ENCODE measurements at places on chromosomes 11 and 22.

- DNase-seq = no peak
Measured at GRCh38 chr22:42695294-42695693, 25.4 kb downstream of the A4GALT start.

GRCh38 chr11:39239553-39239952, 2219.9 kb downstream of the LRRC4C start:
- no peak for DNase-seq

- DNase-seq = no peak
Measured at GRCh38 chr11:85695546-85695945, 9.6 kb upstream of the CCDC89 start.

- DNase-seq = no peak
Measured at GRCh38 chr11:98559961-98560360, 460.8 kb upstream of the CNTN5 start.

GRCh38 chr11:47278058-47278457, 8.1 kb downstream of the MADD start:
- DNase-seq = no peak

GRCh38 chr22:31614781-31615490, 47.1 kb downstream of the PISD start:
- no peak for DNase-seq

- DNase-seq = no peak
Measured at GRCh38 chr11:83249972-83250593, 36.1 kb downstream of the CCDC90B start.

- DNase-seq = no peak
Measured at GRCh38 chr11:3101921-3102640, 44.9 kb upstream of the CARS1 start.

GRCh38 chr11:79331203-79331901, 109.5 kb downstream of the TENM4 start:
- DNase-seq = no peak

DNA sequence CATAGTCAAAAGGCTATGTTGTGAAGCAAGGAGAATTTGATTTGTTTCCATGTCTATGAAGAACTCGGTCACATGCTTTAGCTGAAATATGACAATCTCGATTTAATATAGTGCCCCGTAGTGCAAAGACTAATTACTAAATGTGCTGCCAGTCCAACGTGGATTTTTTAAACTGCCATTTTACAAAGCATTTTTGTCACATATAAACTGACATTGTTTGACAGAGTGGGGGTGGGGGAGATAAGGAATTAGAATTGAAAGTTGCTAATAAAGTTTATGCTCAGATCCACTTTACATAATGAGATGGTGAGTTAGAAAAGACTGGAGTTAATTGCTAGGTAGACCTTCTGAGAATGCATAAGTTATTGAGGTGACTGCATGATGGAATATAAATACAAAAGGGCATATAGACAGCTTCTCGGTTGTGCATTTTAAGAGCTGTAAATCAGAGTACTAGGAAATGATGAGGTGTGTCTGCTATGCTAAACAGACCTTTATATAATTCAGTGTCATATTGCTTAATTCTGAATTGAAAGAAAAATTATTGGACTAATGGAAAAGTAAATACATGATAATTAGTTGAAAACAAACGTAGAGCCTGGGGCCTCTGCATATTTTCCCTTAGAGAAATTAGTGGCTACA, 158.9 kb upstream of the MTNR1B start:
- no peak for DNase-seq

- no peak for DNase-seq
Measured at GRCh38 chr11:26201411-26201810, 130.5 kb upstream of the ANO3 start.

- no peak for DNase-seq
Measured at GRCh38 chr11:122322329-122322728, 206.3 kb upstream of the BLID start.

DNA sequence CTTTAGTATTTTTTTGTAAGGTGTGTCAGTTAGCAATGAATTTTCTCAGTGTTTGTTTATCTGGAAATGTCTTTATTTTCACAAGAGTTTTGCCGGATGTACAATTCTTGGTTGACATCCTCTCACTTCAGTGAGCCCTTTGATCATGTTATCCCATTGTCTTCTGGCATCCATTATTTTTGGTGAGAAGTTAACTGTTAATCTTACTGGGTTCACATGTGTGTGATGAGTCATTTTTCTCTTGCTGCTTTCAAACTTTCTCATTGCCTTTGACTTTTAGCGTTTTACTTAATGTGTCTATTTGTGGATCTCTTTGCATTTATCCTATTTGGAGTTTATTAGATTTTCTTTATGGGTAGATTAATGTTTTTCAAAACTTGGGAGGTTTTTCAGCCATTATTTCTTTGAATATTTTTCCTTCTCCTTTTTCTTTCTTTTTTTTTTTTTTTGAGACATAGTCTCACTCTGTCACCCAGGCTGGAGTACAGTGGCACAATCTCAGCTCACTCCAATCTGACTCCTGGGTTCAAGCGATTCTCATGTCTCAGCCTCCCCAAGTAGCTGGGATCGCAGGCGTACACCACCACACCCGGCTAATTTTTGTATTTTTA, 100.5 kb upstream of the RRM1 start:
- no peak for DNase-seq

DNA sequence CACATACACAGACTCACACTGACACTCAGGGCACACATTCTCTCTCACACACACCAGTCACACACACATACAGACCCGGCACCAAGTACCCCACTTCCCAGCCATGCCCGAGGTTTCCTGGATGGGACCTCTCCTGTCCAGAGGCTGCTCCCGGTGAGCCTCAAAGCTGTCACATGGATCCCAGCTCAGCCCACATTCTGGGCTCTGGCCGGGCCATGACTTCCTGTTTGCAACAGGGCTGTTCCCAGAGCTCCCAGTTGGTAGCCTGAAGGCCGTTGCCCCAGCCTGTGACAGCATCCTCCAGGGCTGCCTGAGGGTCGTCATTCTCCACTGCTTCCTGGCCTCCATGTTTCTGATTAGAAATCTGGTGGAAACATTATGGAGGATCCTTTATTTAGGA, 14.6 kb upstream of the CYP2D6 start:
- DNase-seq = no peak

- DNase-seq = no peak
Measured at GRCh38 chr22:44357966-44358465, 45.3 kb upstream of the SHISAL1 start.

DNA sequence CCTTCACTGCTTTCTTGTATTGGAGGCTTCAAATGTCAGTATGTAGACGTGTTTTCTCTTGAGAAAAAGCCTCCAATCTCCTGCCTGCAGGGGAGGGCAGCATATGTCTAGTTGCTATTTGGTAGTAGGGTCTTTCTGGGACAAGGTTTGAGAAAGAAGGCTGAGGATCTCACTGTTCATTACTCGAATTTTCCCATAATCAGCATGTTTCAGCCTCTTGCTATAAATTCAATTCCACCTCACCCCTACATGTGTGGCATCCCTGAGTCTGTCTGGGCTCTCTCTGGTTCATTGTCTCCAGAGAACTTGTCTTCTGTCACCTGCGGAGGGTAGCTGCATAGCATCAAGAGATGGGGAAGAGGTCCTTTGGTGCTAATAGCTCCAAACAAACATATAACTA, 19.5 kb upstream of the CCDC83 start:
- DNase-seq = no peak

DNA sequence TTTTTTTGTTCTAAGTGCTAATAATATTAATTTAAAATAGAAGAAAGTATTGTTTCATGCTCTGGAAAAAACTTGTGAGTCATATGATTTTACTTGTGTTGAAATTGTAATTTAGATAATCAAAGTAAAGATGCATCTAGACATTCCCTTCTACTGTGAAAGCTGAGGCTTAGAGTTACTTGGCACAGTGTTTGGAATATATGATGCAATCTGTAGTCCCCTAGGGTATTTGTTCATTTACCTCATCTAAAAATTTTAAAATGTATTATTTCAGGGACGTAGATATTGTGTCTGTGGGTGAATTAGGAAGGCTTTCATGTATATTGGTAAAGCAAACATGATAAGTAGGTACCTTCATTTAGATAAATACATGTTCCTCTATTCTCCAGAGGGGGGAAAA, 793.5 kb upstream of the CNTN5 start:
- DNase-seq = no peak
